ENCODE measurements at places on chromosomes 6 and 20.

- no peak for DNase-seq
Measured at GRCh38 chr6:34146021-34146782, at the start of gene GRM4. GRM4 (minus strand) TSS chr6:34146087; CDS start chr6:34133496, 12,591 bp downstream.

- no peak for DNase-seq
Measured at GRCh38 chr20:43188861-43189553, 699 bp downstream of the PTPRT start.

GRCh38 chr6:98974309-98974708 is 26.6 kb upstream of the FBXL4 start:
- DNase-seq: no peak

DNA sequence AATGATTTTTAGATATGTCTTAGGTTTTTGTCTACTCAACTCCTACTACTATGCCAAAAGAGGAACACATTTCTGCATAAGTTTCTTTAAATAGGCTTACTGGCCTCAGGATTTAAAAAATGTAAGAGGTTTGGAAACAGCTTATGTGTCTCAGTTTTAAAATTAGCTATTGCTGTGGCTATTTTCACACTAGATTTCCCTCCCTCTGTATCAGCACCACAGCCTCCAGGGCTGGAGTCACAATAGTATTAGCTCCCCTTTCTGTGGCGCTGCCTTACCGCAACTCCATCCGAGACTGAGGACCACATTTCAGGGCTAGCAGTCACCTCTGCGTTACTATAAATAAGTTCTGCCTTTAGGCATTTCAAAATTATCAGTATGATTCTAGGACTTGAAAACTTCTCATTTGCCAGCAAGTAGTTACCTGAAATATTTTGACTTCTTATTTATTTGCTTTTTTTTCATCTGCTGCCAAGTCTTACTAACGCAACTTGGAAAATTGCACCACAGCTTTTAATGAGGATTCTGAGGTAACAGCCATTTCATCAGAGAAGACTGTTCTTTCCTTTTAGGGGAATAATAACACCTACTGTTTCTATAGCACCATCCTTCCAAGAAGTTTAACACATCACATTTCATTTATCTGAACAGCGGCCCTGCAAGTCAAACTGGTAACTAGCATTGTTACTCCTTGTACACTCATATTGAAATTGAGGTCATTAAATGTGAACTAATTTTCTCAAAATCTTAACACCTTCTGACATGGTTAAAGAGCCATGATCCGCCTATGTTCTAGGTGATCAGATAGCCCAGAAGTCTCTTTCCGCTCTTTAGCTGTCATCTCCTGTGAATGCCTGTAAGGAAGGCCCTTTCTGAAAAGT is 105.9 kb downstream of the GJA10 start:
- no peak for DNase-seq

- no peak for DNase-seq
Measured at GRCh38 chr6:3135668-3136291, 17.3 kb downstream of the BPHL start.

- DNase-seq: no peak
Measured at GRCh38 chr6:47844881-47845280, 63.0 kb downstream of the OPN5 start.

DNA sequence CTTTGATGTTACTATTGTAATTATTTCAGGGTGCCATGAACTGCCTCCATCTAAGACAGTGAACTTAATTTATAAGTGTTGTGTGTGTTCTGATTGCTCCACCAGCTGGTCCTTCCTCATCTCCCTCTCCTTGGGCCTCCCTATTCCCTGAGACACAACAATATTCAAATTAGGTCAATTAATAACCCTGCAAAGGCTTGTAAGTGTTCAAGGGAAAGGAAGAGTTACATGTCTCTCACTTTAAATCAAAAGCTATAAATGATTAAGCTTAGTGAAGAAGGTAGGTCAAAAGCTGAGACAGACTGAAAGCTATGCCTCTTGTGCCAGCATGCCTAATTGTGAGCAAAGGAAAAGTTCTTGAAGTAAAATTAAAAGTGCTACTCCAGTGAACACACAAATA is 35.5 kb upstream of the TMEM217 start:
- no peak for DNase-seq

DNA sequence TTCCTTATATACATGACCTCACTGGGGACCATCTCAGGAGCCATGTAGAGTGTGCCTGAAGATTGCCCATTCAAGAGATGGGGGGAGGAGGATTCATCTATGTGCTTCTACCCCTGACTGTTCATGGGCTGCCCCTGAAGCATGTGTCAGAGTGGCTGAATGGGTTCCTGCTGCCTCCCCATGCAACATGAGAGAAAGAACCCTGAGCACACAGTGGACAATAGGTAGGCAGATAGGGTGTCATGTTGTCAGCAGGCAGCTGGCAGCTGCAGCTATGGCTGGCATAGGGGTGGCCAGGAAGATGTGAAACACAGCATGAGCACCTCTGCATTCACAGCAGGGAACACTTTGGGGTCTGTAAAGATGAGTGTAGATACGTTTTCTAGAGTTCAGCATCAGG is 208.4 kb upstream of the CNR1 start:
- no peak for DNase-seq

- DNase-seq: no peak
Measured at GRCh38 chr20:46894579-46894958, at the start of gene EYA2. EYA2 (plus strand) TSS chr20:46894843; CDS start chr20:46990011, 95,168 bp downstream.

GRCh38 chr20:4401601-4402000 is 320.1 kb upstream of the PRND start:
- no peak for DNase-seq

DNA sequence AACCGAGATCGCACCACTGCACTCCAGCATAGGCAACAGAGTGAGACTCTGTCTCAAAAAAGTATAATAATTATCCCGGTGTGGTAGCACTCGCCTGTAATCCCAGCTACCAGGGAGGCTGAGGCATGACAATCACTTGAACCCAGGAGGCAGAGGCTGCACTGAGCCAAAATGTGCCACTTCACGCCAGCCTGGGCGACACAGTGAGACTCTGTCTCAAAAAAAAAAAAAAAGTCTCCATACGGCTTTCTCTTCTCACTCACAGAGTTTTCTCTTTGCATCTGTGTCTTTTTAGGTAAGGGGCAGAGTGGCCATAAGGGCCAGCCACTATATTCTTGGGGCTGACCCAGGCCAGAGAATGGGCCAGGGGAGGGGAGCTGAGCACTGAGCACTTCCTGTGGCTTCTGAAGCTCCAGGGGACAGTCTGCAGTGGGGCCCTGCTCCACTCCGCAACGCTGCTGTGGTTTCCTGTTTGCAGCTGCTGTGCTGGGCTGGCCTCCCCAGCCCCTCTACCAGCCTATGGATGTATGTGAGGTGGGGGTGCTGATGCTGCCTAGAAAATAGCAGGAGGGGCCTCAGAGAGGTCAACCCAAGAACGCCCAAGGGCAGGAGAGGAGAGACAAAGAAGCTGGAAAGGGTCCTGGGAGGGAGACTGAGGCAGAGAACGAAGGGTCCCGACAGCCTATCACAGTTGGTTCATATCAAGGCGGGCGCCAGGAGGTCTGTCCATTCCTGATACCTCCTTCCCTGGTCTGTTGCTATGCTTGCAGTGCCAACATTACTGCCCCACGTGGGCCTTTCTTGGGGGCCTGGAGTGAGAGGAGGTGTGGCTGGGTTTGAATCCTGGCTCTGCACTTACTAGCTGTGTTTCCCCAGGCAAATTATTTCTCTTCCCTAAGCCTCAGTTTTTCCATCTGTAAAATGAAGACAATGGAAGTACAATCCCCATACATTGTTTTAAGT is 16.0 kb downstream of the SLA2 start:
- DNase-seq: no peak
